ENCODE measurements at places on chromosomes 13 and 19. TPM values are rescaled to one million over a fixed set of nuclear protein-coding genes. Genes with fewer than 3 reads are reported as not detected.
A peak's percentile ranks its signal among the peaks of the same experiment; 100 is the strongest.

ADAMTS10 gene
- total RNA-seq: 25.6 TPM

GRCh38 chr19:17159466-17160393, 55.4 kb upstream of the USE1 start:
- DNase-seq: peak; percentile 91
- H3K27ac ChIP-seq: no peak overlapping the region
- peaks cover 53% of the 10 kb centered on the region for H3K36me3 ChIP-seq
- peak overlapping the region; percentile 9 for H3K4me3 ChIP-seq

CGB2 gene
- 0.77 TPM for total RNA-seq

DNA sequence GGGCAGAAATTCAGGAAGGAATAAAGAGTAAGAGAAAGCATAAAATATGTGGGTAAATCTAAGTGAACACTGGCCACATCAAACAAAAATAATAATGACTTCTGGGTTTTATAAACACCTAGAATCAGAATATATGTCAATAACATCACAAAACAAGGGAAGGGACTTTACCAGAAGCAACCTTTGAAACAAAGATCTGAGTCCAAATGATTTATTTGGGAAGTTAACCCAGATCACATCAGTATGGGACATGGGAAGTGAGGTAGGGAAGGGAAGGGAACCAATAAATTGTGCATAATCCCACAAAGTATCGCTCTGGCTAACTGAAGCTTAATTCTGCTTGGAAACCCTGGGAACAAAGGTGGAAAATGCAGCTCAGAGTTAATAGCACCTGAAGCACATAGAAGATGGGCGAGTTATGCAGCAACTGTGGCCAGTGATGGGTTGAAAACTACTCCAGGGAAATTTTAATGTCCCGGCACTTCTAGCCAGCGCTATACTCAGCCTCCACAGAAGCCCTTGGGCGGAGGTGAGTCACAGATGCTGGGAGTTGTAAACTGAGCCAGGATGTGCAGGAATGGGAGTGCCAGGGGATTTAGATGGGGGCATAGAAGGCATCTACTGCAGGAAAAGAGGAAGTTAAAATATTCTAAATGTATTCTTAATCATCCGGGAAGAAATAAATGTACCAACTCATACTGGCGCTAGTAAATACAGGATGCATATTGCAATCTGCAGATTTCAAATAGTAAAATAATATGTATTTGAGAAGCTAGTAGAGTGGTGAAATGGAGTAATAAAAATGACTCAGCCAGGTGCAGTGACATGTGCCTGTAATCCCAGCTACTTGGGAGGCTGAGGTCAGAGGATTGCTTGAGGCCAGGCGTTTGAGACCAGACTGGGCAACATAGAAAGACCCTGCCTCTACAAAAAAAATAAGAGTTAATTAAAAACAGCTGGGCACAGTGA, 34.2 kb upstream of the CEBPG start:
- no peak overlapping the region for H3K27ac ChIP-seq
- H3K27me3 ChIP-seq: no peaks in the 10 kb centered on the region
- no peak overlapping the region for H3K4me3 ChIP-seq
- no peak for DNase-seq
- H3K4me1 ChIP-seq: no peaks in the 10 kb centered on the region

- H3K27ac ChIP-seq: no peak overlapping the region
- no peaks in the 10 kb centered on the region for H3K27me3 ChIP-seq
- H3K4me1 ChIP-seq: no peaks in the 10 kb centered on the region
- peaks cover 5% of the 10 kb centered on the region for H3K36me3 ChIP-seq
- no peak overlapping the region for H3K4me3 ChIP-seq
These were observed 27.0 kb downstream of the DNM2 start for GRCh38 chr19:10744801-10745293.

KLK7 gene
- total RNA-seq: 0.13 TPM

GRCh38 chr19:3609779-3610719, 3.4 kb upstream of the TBXA2R start:
- no peaks in the 10 kb centered on the region for H3K4me1 ChIP-seq
- H3K27me3 ChIP-seq: peaks cover 5% of the 10 kb centered on the region
- no peak overlapping the region for H3K4me3 ChIP-seq
- peaks cover 7% of the 10 kb centered on the region for H3K36me3 ChIP-seq

GRCh38 chr19:12921047-12921446, 2.0 kb upstream of the SYCE2 start:
- H3K27ac ChIP-seq: no peak overlapping the region
- H3K27me3 ChIP-seq: peaks cover 5% of the 10 kb centered on the region
- H3K36me3 ChIP-seq: peaks cover 39% of the 10 kb centered on the region

DNA sequence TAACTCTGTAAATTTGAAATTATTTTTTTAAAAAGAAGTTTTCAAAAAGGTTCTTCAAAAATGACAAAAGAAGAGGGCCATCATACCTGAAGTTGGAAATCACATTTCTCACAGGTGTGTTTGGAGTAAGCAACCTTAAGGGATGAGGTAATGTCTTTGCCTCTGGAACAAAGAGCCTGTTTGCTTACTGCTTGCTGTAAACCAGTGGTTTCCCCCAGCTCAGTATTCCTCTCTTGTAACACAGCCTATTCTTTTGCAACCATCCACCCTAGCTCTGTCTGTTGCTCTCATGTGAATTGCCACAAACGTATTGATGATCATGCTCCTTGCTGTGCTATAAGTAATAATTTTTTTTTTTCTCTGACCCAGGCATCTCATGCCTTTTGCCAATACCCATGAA, 38.1 kb downstream of the UCHL3 start:
- no peak overlapping the region for H3K4me3 ChIP-seq
- peaks cover 19% of the 10 kb centered on the region for H3K36me3 ChIP-seq
- no peaks in the 10 kb centered on the region for H3K27me3 ChIP-seq
- peak overlapping the region; percentile 65 for H3K27ac ChIP-seq
- no peaks in the 10 kb centered on the region for H3K4me1 ChIP-seq

- no peak overlapping the region for H3K27ac ChIP-seq
- no peaks in the 10 kb centered on the region for H3K4me1 ChIP-seq
- peaks cover 12% of the 10 kb centered on the region for H3K36me3 ChIP-seq
- H3K27me3 ChIP-seq: no peaks in the 10 kb centered on the region
These were observed 1.8 kb downstream of the ZNF114 start for GRCh38 chr19:48271531-48272151.

- H3K36me3 ChIP-seq: no peaks in the 10 kb centered on the region
- H3K4me3 ChIP-seq: no peak overlapping the region
- H3K27me3 ChIP-seq: no peaks in the 10 kb centered on the region
- DNase-seq: no peak
These were observed 3.6 kb downstream of the IFT88 start for GRCh38 chr13:20570517-20570916.

GRCh38 chr13:51933466-51934058, 71.8 kb downstream of the CCDC70 start:
- H3K4me1 ChIP-seq: no peaks in the 10 kb centered on the region
- no peaks in the 10 kb centered on the region for H3K27me3 ChIP-seq

DNA sequence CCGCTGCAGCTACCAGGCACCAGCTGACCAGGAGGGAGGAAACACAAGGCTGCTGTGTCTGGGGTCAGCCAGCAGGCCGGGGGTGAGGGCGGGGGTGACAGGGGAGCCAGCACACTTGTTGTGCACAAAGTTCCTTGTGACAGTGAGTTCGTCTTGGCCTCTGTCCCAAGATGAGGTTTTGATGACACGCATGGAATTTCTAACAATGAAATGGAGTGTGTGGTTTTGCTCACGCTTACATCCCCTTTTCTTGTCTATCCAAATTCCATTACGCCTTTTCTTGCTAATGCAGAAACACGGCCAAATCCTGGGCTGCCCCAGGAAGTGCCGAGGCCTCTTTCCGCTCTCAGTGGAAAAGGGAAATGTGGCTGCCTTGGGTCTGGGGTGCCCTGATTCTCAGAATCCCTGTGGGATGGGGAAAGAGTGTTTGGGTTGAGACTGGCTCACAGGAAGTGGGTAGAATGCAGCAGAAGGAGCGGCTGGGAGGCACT, 73.8 kb downstream of the GADD45B start:
- no peak for DNase-seq
- no peaks in the 10 kb centered on the region for H3K27me3 ChIP-seq
- H3K36me3 ChIP-seq: no peaks in the 10 kb centered on the region
- no peak overlapping the region for H3K4me3 ChIP-seq
- no peaks in the 10 kb centered on the region for H3K4me1 ChIP-seq
- no peak overlapping the region for H3K27ac ChIP-seq

DNA sequence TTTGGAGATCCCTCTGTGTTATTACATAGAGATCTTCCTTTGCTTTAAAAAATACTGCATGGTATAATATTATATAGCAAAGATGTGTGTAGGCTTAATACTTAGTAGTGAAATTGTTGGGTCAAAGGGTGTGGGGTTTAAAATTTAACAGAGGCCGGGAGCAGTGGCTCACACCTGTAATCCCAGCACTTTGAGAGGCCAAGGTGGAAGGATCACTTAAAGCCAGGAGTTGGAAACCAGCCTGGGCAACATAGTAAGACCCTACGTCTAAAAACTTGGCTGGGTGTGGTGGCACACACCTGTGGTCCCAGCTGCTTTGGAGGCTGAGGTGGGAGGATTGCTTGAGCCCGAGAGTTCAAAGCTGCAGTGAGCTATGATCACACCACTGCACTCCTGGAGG, 22.3 kb upstream of the CEBPA start:
- no peaks in the 10 kb centered on the region for H3K4me1 ChIP-seq
- H3K27ac ChIP-seq: no peak overlapping the region
- DNase-seq: no peak
- peaks cover 8% of the 10 kb centered on the region for H3K36me3 ChIP-seq
- no peak overlapping the region for H3K4me3 ChIP-seq
- H3K27me3 ChIP-seq: no peaks in the 10 kb centered on the region

DNA sequence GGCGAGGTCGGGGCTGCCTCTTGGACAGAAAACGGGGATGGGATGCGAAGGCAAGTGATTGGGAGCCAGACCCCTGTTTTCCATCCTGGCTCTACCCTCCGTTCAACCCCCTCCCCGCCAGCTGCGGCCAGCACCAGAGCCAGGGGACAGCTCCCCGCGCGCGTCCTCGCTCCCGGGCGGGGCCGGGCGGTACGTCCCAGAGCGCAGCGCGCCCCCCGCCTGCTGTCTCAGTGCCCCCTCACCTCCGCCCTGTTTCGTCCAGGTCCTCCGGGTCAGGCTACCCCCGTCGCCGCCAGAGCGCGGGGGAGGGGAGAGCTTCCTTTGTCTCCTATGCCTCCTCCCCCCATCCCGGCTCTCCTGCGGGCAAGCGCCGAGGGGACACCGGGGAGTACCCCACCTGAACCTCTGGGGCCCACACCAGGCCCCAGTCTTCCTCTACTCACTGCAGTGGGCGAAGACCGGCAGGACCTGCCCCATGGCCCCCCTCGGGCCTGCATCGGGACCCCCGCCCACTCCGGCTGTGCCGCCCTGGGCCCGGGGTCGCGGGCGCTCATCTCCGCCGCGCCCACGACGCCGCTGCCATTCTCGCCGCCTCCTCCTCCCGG, 396 bp downstream of the RTN2 start:
- peak; percentile 82 for DNase-seq
- no peak overlapping the region for H3K27ac ChIP-seq
- peaks cover 2% of the 10 kb centered on the region for H3K36me3 ChIP-seq
- peaks cover 4% of the 10 kb centered on the region for H3K4me1 ChIP-seq

- H3K27me3 ChIP-seq: no peaks in the 10 kb centered on the region
- H3K4me1 ChIP-seq: peaks cover 15% of the 10 kb centered on the region
- H3K36me3 ChIP-seq: no peaks in the 10 kb centered on the region
- peak; percentile 80 for DNase-seq
- H3K4me3 ChIP-seq: peak overlapping the region; percentile 59
These were observed 1044.4 kb downstream of the UQCRFS1 start for GRCh38 chr19:28168557-28168956.

- no peak overlapping the region for H3K27ac ChIP-seq
- peaks cover 4% of the 10 kb centered on the region for H3K27me3 ChIP-seq
- no peak for DNase-seq
- peak overlapping the region; percentile 85 for H3K4me3 ChIP-seq
- 0 out of 2 replicates have a peak, but pooled peaks cover 1% of the 10 kb centered on the region for H3K4me1 ChIP-seq
These were observed 533 bp downstream of the LRCH1 start for GRCh38 chr13:46553521-46553885.

DNA sequence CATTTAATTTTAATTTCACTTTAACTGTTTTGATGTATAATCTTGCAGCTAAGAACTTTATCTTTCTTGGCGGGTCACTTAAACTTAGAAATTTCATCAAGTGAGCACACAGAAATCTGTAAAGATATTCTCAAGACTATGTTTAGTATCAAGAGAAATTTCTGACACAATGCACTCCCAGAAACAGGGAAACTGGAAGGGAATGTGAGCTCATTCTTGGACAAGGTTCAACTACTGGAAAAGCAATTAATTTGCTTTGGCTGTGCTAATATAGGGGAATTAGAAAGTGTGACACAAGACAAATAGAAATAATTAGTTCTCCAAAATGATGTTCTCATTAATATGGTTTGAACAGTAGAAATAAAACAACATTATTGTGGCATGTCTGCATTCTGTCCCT, 402.3 kb downstream of the DACH1 start:
- no peaks in the 10 kb centered on the region for H3K36me3 ChIP-seq
- no peak overlapping the region for H3K4me3 ChIP-seq
- no peak overlapping the region for H3K27ac ChIP-seq
- H3K4me1 ChIP-seq: no peaks in the 10 kb centered on the region
- DNase-seq: no peak
